ENCODE measurements at places on chromosomes 16 and 17.

GRCh38 chr17:51805765-51806164 lies 352.7 kb downstream of the CA10 start:
- DNase-seq: no peak

DNA sequence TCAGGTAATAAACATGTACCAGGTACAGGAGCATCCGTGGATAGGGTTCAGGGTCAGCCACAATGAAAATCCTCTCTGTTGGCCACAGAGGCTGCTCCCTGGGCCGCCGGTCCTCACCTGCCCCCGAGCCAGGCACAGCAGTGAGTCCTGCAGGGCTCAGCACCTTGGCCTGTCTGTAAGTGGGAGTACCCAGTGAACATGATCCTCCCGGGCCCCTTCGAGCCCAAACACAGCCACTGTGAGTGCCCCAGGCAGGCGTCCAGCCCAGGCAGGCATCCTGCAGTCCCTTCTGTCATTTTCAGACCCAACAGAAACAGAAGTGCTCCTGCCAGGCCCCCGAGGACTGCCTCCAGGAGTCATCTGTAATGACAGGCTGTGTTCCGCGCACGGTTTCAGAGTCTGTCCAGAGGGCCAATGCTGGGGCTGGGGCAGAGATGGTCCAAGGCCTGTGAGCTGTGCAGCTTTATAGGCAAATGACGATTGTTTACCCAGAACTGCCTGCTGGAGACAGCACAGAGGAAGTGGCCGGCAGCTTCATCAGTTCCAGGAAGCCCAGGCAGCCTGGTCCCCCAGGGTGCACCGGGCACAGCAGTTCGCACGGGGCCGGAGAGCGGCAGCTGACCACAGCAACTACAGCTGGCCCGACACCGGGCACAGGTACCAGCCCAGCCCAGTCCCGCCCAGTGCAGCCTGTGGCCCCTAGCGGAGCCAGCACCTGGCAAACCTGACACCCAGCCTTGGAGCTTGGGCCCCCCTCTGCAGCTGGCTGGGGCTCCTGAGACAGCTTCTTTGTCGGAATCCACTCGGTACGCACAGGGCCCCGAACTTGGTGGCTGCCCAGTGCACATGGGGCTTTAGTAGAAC lies 13.2 kb downstream of the SLC7A5 start:
- no peak for DNase-seq

- no peak for DNase-seq
Observed at GRCh38 chr16:69662901-69663300, 63.5 kb downstream of the NQO1 start.

- no peak for DNase-seq
Observed at GRCh38 chr17:61467416-61468262, 15.4 kb downstream of the TBX4 start.

GRCh38 chr17:81681672-81682071 lies 1.9 kb downstream of the ARL16 start:
- no peak for DNase-seq
